ENCODE measurements at places on chromosomes 16 and 17.

GRCh38 chr16:2079991-2080390 is 32.2 kb downstream of the TSC2 start:
- no peak for DNase-seq

DNA sequence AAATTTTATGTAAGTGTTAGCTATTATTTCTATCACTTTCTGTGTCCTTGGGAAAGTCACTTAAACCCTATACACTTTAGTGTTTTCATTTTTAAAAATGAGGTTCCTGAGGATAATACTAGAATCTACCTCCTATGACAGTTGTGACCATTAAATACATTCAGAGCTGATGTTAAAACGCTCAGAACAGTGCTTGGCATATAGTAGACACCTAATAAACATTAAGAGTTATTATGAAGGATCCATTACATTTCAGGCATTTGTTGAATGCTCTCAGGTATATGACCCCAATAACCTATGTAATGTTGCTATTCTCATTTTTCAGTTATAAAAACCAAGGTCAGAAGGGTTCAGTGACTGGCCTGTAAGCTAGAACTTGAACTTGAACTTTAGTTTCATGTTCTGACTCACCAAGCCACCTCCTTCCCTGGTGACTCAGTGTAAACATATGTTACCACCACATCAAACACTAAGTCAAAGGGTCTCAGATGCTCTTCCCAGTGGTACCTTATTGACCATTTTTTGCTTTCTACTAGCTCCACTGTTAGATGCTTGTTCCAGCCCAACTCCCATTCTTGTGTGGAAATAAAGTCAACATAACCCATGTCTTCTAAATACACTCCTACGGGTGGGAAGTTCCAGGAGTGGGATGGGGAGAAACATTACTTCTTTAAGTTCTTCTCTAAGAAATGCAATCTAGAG is 47.6 kb downstream of the HSD17B2 start:
- DNase-seq = no peak

GRCh38 chr17:1820528-1821252 is 9.0 kb downstream of the SMYD4 start:
- no peak for DNase-seq

DNA sequence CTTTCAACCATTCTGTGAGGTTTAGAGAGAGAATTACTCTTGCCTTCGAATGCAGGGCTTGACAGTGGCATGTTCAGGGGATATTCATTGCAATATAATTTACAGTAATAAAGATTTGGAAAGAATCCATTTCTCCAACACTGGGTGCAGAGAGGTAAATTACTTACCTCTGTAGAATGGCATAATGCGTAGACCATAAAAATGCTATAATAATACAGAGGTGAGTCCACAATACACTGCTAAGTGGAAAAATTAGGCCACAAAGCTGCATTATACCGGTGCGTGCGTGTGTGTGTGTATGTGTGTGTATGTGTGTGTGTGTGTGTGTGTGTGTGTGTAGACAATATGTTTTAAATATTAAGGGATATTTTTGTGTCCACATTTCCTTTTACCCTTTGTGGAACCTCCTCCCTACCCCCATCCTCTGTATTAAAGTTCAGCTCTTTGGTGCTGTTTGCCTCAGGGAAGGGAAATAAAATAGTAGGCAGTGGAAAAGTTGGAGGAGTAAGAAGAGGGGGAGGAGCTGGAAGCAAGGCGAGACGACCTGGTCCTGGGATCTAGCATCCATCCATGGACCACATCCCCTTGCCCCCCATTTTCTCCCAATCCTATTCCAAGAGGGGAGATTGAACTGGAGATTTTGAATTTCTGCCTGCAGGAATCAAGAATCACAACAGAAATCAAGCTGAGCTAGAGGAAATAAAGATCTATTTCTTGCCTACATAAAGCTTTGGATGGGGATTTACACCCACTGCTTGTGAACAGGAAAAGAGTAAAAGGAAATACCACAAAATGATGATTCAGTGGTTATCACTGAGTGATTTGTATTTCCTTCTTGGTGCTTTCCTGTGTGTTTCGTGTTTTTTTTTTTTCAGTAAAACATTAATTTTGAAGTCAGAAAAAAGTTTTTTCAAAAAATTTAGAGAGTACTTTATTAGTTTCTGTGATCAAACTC is 124.8 kb downstream of the RGS9 start:
- DNase-seq = no peak

- no peak for DNase-seq
Measured at GRCh38 chr16:86408685-86409084, 101.6 kb upstream of the FOXF1 start.

GRCh38 chr17:18172531-18173278 is 10.9 kb upstream of the ALKBH5 start:
- DNase-seq = no peak
